ENCODE measurements at places on chromosomes 2 and 18. TPM values are rescaled to one million over a fixed set of nuclear protein-coding genes. Genes with fewer than 3 reads are reported as not detected.

FAM228A gene
- not detected for polyA plus RNA-seq

DNA sequence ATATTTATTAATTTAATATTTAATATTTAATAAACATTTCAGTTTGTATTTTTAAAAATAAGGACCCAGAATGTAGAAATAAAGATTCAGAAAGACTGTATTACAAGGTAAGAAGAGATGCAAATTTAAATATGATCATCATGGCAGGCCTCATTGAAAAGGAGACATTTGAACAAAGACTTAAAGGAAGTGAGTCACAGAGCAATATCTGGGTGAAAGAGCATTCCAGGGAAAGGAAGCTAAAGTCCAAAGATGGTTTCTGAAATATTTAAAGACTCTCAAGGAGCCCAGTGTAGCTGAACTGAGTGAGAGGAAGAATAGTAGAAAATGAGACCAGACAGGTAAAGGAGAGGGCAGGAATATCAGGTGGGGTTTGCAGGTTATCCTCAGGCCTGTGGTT lies 5.9 kb downstream of the SCYGR4 start:
- DNase-seq = no peak

DNA sequence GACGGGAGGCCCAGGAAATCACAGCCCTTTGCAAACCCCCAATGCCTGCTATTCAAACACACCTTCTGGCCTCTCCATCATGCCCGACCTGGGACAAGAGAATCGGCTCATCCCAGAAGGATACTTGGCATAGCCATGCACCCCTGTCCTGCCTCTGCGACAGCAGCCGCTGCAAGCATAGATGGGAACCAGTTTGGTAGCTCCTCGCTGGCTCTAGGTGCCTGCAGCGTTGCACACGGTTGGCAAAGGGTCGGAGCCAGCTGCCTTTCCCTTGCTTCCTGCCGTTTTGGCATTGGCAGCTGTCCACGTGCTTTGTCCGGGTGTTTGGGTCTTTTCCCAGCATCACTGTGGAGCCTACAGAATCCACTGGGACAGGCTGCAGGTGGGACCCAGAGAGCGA lies 76.9 kb downstream of the TWIST2 start:
- DNase-seq = no peak

CNGA3 gene
- polyA plus RNA-seq = not detected

DNA sequence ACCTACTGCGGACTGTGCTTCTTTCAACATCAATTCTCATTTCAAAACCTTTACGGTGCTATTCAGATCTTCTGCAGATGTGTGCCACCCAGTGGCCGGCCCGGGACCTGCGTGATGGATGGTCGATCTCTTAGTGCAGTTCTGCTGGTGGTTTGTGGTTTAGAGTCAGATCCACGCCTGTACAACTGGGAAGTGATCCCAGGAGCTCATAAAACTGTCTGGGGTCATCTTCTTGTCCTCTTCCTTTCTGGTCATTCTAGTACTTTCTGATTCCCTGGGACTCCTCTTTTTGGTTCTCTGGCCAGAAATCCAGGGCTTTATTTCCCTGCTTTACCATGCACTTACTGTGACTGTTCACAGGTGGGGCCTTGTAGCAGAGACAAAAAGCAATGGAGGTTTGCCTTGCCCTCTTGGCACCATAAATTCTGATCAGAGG lies 15.8 kb upstream of the SELENOI start:
- peak; percentile 74 for DNase-seq
